ENCODE measurements at places on chromosomes 5 and 9.

DNA sequence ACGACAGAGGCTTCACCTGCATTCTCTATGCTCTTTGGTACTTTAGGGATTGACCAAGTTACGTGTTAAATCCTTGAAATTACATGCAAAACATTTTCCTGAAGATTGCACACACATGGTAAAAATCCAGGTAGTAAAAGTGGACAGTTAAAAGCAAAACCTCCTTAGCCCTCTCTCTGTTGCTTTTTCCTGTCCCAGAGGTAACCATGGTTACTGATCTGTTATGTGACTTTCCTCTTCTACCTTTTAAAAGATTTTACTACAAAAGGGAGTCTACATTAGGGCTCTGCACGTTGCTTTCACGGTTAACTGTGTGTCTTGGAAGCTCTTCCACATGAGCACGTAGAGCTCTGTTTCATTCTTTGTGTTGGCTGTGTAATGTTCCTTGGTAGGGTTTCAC is 97.0 kb downstream of the PPARGC1B start:
- no peak for DNase-seq

DNA sequence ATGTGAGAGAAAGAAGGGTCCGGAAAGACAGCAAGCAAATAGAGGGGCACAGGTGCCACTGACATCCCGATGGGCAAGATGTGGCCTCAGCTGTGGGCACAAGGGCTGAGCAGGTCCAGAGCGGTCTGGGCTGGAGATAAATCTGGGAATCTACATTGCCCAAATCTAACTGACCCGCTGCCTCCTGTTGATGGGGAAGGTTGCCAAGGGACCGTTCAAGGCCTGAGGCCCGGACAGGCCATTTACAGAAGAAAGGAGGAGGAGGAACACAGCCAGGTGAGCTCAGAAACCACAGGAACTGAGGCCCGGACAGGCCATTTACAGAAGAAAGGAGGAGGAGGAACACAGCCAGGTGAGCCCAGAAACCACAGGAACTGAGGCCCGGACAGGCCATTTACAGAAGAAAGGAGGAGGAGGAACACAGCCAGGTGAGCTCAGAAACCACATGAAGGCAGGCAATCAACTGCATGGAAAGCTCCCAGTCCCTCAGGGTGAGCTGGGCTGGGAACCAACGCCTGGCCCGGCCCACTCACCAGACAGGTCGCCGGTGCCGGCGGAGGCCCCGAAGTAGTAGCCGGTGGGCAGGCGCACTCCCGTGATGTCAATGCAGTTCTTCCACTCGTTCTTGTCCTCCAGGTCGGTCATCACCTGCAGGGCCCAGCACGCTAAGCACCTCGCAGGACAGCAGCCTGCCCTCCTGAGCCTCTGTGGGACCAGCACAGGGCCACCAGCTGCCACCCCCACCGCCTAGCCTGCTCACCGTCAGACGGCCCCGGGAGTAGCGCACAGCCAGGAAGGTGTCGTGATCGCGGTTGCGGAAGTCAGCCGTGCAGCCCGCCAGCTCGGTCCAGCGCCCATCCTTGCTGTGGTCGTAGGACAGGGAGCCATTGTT is 14.6 kb downstream of the LMAN2 start:
- no peak for DNase-seq

DNA sequence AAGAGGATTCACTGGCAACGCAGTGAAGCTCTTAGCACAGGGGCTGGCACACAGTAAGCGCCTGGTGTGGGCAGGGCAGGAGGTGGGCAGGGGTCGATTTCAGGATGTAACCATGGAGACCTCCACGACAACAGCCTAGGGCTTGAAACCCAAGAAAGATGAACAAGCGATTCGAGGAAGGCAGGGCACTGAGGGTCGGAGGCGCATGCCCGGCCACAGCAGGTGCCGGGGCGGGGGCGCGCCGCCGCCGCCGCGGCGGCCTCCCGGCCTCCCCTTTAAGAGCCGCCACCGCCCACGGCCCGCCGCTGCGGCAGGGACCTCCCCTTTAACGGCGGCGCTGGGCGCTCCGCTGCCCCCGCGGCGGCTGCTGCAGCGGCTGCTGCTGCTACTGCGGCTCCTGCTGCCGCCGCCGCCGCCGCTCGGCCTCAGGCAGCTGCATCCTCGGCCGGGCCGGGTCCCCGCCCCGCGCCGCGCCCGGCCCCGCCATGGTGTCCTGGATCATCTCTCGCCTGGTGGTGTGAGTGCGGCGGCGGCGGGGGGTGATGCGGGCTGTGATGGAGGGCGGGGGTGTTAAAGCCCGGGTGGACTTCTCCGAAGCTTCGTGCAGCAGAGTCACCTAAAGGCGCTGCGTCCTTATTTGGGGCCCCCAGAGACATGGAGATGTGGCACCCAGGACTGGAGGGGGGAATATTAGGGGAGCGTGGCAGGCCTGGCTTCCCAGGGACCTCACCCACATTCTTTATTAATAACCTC is at the start of gene REEP2:
REEP2 (plus strand) TSS at position 334 of the 753 bp plus-strand sequence; CDS start at position 486, 152 bp downstream.
- peak; percentile 62 for DNase-seq

- DNase-seq: no peak
Observed at GRCh38 chr5:91182763-91183162, 200.4 kb downstream of the ARRDC3 start.

DNA sequence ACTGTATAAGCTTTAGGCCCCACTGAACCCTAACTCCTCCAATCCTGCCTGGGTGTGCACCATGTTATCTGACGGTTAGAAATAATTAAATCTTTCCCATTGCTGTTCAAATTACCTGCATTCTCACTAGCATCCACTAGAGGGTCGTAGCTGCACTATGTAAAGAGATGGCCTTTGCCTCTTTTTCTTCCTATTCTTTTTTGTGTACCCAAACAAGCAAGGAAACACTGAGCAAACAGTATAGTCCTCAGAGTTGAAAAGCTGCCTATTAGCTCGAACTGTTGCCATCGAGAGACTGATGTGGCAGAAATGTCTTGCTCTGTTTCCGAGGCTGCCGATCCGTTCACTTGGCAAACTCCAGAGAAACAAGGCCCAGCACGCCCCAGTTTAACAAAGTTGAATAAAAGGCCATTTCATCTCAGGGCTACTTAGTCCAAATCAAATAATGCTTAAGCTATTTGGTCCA is 163.8 kb upstream of the TRPM3 start:
- peak; percentile 6 for DNase-seq

GRCh38 chr5:1322036-1322900 is 22.6 kb downstream of the CLPTM1L start:
- no peak for DNase-seq

GRCh38 chr9:7177383-7177782 is 419.6 kb downstream of the KDM4C start:
- DNase-seq: no peak

DNA sequence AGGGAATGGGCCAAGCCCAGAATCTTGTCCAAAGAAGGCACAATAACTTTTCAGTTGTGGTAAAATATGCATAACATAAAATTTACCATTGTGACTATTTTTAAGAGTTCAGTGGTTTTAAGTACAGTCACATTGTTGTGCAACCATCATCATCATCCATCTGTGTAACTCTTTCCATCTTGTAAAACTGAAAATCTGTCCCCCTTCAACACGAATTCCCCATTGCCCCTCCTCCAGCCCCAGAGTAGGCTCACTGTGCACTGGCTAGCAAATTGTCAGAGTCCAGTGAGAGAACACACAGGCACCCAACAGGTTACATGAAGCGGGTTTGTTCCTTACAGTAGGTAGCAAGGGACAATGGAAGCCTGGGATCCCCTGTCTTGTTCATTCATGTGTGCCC is 13.7 kb downstream of the BARX1 start:
- DNase-seq: no peak

- no peak for DNase-seq
Observed at GRCh38 chr5:40575921-40576320, 103.8 kb upstream of the PTGER4 start.

DNA sequence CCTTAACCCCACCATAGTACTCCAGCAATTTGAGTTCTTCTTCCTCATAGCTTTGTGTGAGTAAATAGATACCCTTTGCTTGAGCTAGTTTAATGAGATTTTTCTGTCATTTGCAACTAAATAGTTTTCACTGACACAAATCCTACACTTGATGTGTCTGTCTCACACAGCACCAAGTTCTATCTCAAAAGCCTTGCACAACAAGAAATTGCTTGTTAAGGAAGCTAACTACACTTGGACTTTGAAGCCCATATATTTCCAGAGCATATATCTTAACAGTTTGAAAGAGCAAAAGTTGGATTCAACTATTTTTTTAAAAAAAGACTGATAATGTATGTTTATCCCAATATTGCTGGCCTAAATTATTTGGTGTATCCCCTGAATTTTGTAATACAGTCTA is 459.2 kb downstream of the ACTL7B start:
- no peak for DNase-seq

DNA sequence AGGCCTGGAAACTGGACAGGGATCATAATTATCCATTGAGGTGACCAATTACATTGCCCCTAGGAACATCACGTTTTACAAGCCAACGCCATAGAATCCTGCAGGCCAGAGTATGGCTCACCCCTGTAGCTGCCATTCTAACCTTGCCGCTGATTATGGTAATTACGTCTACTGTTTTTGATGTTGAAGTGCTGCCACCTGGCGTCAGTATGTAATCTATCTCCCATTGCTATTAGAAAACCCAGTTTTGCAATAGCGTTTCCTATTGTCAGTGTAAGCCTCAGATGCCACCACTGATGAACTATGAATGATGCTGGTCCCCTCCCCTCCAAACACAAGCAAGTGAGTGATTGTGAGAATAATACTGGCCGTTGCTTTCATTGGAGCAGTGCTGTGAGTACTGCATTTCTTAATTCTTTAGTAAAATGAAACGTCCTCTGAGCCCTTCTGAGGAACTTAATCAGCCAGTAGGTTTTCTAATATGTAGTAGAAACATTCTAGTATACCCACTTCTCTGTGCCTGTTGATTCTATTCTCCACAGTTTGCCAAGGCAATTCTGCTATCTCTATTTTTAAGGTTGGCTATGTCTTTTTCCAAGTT is 100.5 kb upstream of the NMUR2 start:
- peak; percentile 16 for DNase-seq

GRCh38 chr9:21904776-21905175 is 89.4 kb downstream of the CDKN2A start:
- no peak for DNase-seq

GRCh38 chr9:130606887-130607600 is 27.7 kb downstream of the FUBP3 start:
- DNase-seq: no peak

DNA sequence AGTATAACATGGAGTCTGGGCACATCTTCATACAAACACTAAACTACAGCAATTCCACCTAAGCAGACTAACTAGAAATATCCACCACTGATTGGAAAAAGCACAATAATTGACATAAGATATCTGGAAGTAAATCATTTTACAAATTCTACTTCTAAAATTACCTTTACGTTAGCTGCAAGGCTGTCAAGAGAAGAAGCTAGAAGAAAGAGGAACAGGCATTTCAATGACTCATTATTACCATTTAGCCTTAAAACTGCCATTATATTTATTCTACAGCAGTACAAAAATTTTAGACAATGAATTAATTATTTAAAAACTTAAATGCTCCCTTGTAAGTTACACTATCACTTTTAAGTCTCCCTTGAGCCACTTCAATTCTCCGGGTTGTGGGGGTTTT is 43.4 kb upstream of the PLPP6 start:
- no peak for DNase-seq

GRCh38 chr5:82388181-82388580 is 110.0 kb upstream of the RPS23 start:
- DNase-seq: no peak

GRCh38 chr5:79077680-79078365 is 8.3 kb downstream of the BHMT2 start:
- no peak for DNase-seq

Data from stimulated activated CD4-positive, alpha-beta T cell treated with anti-CD3 and anti-CD28 coated beads, TNF-alpha, amount 100 ng/mL, for 24 hours (primary cell).